Right atrium auricular region (tissue), 2 donors: ENCODE measurements at places on chromosomes 5 and 9. TPM values are rescaled to one million over a fixed set of nuclear protein-coding genes. Genes with fewer than 3 reads are reported as not detected.
A peak's percentile ranks its signal among the peaks of the same experiment; 100 is the strongest.

Gene OR1L4
- not detected for total RNA-seq

Gene PIP5KL1
- total RNA-seq: 0.20 TPM

Gene DEPDC1B
- not detected for total RNA-seq

Gene PCDHGA12
- total RNA-seq: 7.7 TPM

Gene FGF18
- total RNA-seq: 2.2 TPM

Gene ZFP62
- total RNA-seq: 13.1 TPM

Gene N4BP3
- 0.24 TPM for total RNA-seq

Gene TEX48
- not detected for total RNA-seq

Gene SEMA5A
- 14.1 TPM for total RNA-seq

Gene URM1
- total RNA-seq: 37.3 TPM

- no peak for DNase-seq
- H3K27ac ChIP-seq: no peak overlapping the region
- peaks cover 10% of the 10 kb centered on the region for H3K4me1 ChIP-seq
- no peak overlapping the region for H3K4me3 ChIP-seq
These were observed 3.6 kb downstream of the PSMB7 start for GRCh38 chr9:124411514-124412227.

GRCh38 chr5:62596096-62596495 lies 17.5 kb downstream of the LRRC70 start:
- no peaks in the 10 kb centered on the region for H3K4me1 ChIP-seq
- no peak overlapping the region for H3K27ac ChIP-seq
- no peaks in the 10 kb centered on the region for H3K36me3 ChIP-seq
- H3K4me3 ChIP-seq: no peak overlapping the region
- no peaks in the 10 kb centered on the region for H3K27me3 ChIP-seq

DNA sequence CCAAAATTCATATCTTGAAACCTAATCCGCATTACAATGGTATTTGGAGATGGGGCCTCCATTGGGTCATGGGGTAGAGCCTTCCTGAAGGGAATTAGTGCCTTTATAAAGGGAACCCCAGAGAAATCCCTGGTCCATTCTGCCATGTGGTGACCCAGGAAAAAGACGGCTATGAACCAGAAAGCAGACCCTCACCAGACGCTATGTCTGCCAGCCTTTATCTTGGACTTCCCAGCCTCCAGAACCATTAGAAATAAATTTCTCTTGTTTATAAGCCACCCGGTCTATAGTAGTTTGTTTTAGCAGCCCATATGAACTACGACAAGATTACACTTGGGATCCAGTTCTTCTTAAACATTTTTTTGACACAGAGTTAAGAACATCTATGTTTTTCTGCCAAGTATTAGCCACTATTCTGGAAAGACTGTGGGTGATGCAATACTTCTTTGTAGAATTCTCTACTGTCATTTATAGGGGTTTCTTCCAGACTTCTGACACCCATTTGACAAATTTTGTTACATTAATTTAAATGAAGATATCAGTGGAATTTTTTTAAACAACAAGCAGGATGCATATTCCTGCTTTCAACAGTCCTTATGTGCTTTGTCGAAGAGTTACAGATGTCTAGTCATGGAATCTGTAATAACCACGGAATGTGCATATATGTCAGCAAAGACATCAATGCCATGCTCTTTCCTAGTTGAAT lies 572.4 kb downstream of the NR2F1-AS1 start:
- no peak overlapping the region for H3K27ac ChIP-seq
- no peak for DNase-seq
- no peaks in the 10 kb centered on the region for H3K36me3 ChIP-seq

GRCh38 chr9:18543406-18544192 lies 69.6 kb downstream of the ADAMTSL1 start:
- H3K27ac ChIP-seq: no peak overlapping the region
- H3K4me1 ChIP-seq: no peaks in the 10 kb centered on the region
- no peaks in the 10 kb centered on the region for H3K36me3 ChIP-seq
- no peaks in the 10 kb centered on the region for H3K27me3 ChIP-seq
- no peak for DNase-seq

DNA sequence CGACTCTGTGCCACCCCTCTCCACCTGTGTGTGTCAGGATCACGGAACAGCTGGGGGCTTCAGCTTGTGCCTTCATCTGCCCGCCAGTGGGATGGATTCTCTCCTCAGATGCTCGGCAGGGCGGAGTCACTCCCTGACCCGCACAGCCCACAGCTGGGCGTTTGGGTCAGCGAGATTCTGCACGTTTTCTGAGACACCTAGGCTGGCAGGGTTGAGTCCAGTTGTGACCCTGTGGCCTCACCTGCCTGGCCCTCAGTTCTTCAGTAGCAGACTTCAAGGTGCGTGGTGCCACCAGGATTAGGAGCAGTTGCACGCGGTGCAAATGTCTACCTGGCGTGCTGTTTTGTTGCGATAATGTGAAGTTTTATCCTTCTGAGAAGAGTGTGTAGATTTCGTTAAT lies 5.0 kb downstream of the NDUFS6 start:
- no peaks in the 10 kb centered on the region for H3K27me3 ChIP-seq
- H3K4me3 ChIP-seq: no peak overlapping the region
- peaks cover 29% of the 10 kb centered on the region for H3K4me1 ChIP-seq
- peaks cover 78% of the 10 kb centered on the region for H3K36me3 ChIP-seq

GRCh38 chr5:53481887-53482716 lies 1.7 kb downstream of the FST start:
- peak overlapping the region; percentile 67 for H3K27ac ChIP-seq
- H3K27me3 ChIP-seq: no peaks in the 10 kb centered on the region
- peak; percentile 83 for DNase-seq
- H3K36me3 ChIP-seq: no peaks in the 10 kb centered on the region
- H3K4me3 ChIP-seq: peak overlapping the region; percentile 36
- H3K4me1 ChIP-seq: peaks cover 21% of the 10 kb centered on the region

DNA sequence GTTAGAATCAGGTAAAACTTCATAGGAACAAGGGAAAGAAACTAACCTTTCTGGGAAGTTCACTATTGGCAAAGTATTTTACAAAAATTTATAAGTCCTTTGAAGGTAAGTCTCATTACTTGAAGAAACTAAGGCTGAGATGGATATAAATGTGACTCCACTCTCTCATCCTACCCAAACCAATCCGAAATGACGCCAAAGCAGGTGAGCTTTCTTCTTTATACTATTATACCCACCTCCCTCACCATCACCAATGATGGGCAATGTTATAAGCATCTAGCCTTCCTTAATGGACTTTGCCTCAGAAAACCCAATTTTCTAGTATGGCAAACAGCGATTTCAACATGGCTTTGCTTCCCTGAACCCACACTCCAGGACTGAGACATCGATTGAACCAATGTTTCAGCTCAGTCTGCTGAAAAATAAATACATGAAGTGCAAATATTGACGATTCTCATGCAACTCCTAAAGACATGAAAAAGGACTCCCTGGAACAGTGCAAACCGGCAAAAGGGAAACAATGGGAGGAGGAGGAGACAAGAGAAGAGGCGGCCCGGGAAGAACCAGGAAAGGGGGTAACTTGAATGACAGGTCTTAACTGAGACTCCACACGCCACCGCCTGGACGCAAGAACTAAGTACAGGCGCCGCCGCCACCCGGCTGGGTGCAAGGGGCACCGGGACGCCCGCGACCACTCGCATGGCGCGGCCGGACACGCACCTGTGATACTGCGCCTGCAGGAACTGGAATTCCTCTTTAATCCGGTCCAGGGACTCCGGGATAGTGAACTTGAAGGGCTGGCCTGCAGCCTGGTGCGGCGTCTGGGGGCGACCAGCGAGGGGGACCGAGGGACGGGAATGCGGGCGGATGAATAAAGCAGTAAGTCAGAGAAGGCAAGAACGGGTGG lies 2.5 kb downstream of the TLE1 start:
- H3K27me3 ChIP-seq: no peaks in the 10 kb centered on the region
- H3K4me3 ChIP-seq: peak overlapping the region; percentile 75
- peak; percentile 86 for DNase-seq
- H3K27ac ChIP-seq: peak overlapping the region; percentile 83
- H3K4me1 ChIP-seq: peaks cover 32% of the 10 kb centered on the region

- no peak for DNase-seq
- no peaks in the 10 kb centered on the region for H3K27me3 ChIP-seq
- H3K4me3 ChIP-seq: no peak overlapping the region
These were observed 101.9 kb downstream of the ADAMTS2 start for GRCh38 chr5:179243333-179243732.

DNA sequence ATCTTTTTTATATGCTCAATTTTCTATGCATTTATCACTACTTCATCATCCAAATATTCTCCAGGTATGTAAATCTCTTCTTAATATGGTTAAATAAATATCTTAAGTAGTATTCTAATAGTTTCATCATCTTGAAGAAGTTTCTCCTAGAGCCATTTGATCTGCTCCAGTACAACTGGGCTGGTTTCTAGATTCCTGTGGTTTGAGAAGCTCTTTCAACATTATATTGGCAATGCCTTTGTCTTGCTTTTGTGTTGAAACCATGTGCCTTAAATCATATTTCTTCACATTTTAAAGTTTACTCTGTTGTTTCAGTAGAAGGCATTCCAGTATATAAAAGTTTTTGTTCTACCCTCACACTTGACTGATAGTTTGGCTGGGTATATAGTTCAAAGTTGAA lies 27.6 kb downstream of the MBLAC2 start:
- H3K4me1 ChIP-seq: no peaks in the 10 kb centered on the region
- H3K27me3 ChIP-seq: no peaks in the 10 kb centered on the region
- H3K4me3 ChIP-seq: no peak overlapping the region
- no peaks in the 10 kb centered on the region for H3K36me3 ChIP-seq
- no peak for DNase-seq
- no peak overlapping the region for H3K27ac ChIP-seq

- H3K4me3 ChIP-seq: no peak overlapping the region
- DNase-seq: no peak
- no peaks in the 10 kb centered on the region for H3K27me3 ChIP-seq
- no peak overlapping the region for H3K27ac ChIP-seq
These were observed 246.3 kb downstream of the IRX2 start for GRCh38 chr5:2505217-2505616.

- no peak for DNase-seq
- no peak overlapping the region for H3K4me3 ChIP-seq
- H3K36me3 ChIP-seq: no peaks in the 10 kb centered on the region
These were observed 57.3 kb downstream of the UBE2QL1 start for GRCh38 chr5:6505783-6506557.

GRCh38 chr5:63959177-63959982 lies 2.9 kb downstream of the HTR1A start:
- peaks cover 18% of the 10 kb centered on the region for H3K27me3 ChIP-seq
- no peak for DNase-seq
- no peak overlapping the region for H3K27ac ChIP-seq
- no peaks in the 10 kb centered on the region for H3K36me3 ChIP-seq
- no peak overlapping the region for H3K4me3 ChIP-seq
- H3K4me1 ChIP-seq: no peaks in the 10 kb centered on the region

DNA sequence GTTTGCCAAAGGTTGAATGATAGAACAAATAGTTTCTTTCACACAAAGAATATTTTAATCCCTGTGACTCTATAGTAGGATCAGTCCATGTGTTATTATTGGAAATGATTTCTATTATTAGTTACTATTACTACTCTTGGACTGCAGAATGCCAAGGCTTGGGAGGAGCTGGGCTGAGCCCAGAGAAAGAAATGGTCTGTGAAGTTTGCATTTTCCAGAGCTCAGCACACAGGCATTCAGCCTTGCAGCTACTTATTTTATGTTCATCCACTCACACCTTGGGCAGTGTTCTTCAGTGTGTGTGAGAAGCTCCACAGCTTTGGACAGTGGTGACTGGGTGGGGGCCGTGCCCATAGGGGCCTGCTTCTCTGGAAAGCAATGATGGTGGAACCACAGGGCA lies 583.1 kb downstream of the CCDC171 start:
- H3K27ac ChIP-seq: no peak overlapping the region
- H3K4me3 ChIP-seq: no peak overlapping the region
- DNase-seq: no peak
- peaks cover 9% of the 10 kb centered on the region for H3K4me1 ChIP-seq
- no peaks in the 10 kb centered on the region for H3K36me3 ChIP-seq

- H3K4me1 ChIP-seq: no peaks in the 10 kb centered on the region
- H3K27me3 ChIP-seq: no peaks in the 10 kb centered on the region
- DNase-seq: no peak
- H3K36me3 ChIP-seq: no peaks in the 10 kb centered on the region
- H3K4me3 ChIP-seq: no peak overlapping the region
- H3K27ac ChIP-seq: no peak overlapping the region
These were observed 185.0 kb upstream of the DAP start for GRCh38 chr5:10946050-10946449.

DNA sequence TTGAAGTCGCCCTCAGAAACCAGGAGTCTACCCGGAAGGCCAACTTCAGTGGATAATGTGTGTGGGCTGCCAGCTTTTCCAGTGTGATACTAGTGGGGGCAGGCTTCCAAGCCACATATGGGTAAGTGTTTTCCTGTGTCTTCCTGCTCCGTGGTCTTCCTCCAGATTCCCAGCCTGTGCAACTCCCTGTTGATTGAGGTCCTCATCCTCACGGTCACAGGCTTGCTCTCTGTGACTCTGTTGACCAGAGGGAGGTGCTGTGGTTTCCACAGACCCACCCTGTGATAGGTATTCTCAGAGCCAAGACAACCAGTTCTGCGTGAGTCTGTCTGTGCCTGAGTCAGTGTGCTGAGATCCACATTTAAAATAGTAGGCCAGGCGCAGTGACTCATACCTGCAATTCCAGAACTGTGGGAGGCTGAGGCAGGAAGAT lies 388.0 kb upstream of the IRX2 start:
- H3K4me3 ChIP-seq: no peak overlapping the region
- no peak overlapping the region for H3K27ac ChIP-seq
- H3K4me1 ChIP-seq: no peaks in the 10 kb centered on the region
- H3K36me3 ChIP-seq: no peaks in the 10 kb centered on the region
- H3K27me3 ChIP-seq: no peaks in the 10 kb centered on the region
- no peak for DNase-seq

DNA sequence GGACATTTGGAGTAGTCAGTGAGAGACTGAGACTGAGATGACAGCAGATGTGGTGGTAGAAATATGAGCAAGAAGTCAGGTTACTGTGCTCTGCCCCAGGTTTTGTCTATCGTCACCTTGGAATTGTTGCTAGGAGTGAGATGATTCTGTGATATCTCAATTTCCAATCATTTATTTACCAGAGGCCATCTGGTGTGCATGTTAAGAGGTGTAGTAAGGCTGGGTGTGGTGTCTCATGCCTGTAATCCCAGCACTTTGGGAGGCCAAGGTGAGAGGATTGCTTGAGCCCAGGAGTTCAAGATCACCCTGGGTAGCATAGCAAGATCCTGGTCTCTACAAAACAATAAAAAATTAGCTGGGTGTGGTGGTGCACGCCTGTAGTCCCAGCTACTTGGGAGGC lies 38.6 kb upstream of the CARTPT start:
- H3K4me1 ChIP-seq: no peaks in the 10 kb centered on the region
- DNase-seq: no peak
- no peak overlapping the region for H3K27ac ChIP-seq
- no peaks in the 10 kb centered on the region for H3K36me3 ChIP-seq
